ENCODE measurements at places on chromosomes 2 and 18.

DNA sequence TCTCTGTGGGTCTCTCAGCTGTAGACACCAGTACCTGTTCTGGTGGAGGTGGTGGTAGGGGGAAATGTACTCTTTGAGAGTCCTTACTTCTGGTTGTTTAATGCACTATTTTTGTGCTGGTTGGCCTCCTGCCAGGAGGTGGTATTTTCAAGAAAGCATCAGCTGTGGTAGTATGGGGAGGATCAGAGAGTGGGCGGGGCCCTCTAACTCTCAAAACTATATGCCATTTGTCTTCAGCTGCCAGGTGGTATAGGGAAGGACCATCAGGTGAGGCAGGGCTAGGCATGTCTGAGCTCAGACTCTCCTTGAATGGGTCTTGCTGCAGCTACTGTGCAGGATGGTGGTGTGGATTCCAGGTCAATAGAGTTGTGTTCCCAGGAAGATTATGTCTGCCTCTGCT, 1100.8 kb downstream of the CNTNAP5 start:
- no peak for DNase-seq

- DNase-seq = no peak
Measured at GRCh38 chr2:98454073-98454472, 9.4 kb downstream of the INPP4A start.

GRCh38 chr2:234001380-234002160, 48.9 kb upstream of the SPP2 start:
- no peak for DNase-seq

DNA sequence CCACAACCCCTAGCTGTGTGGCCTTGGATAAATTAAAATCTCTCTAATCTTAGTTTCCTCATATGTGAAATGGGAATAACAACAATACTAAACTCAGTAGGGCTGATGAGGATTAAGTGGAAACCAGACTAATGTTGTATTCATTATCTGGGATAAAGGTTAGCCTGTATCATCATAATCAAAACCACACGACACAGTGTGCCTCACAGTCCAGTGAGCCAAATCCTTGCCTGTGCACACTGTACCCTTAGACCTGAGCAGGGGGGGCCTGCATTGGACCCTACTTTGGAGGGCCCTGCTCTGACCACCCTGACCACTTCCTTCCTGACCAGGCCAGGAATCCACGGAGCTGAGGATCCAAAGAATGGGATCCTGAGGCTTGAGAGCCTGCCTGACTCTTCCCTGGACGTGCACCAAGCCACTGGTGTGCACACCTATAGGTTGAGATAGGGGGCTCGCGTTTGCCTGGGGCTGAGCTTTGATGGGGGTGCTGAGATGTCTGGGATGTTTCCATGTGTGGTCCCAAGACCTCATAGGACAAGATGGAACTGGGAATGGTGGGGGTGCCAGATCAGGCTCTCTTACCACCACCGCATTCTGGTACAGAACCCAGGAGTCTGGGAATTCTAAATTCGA, 69.7 kb downstream of the TGOLN2 start:
- no peak for DNase-seq

DNA sequence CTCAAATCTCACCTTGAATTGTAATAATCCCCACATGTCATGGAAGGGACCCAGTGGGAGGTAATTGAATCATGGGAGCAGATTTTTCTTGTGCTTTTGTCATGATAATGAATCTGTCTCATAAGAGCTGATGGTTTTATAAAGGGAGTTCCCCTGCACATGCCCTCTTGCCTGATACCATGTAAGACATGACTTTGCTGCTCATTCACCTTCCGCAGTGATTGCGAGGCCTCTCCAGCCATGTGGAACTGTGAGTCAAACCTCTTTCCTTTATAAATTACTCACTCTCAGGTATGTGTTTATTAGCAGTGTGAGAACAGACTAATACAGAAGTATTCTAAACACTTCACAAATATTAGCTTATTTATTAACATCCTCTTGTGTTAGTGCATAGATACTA, 516.7 kb downstream of the LRRTM4 start:
- no peak for DNase-seq

GRCh38 chr2:194735837-194736542, 921.0 kb upstream of the SLC39A10 start:
- no peak for DNase-seq

- no peak for DNase-seq
Measured at GRCh38 chr2:178478130-178478438, 316 bp downstream of the FKBP7 start.

DNA sequence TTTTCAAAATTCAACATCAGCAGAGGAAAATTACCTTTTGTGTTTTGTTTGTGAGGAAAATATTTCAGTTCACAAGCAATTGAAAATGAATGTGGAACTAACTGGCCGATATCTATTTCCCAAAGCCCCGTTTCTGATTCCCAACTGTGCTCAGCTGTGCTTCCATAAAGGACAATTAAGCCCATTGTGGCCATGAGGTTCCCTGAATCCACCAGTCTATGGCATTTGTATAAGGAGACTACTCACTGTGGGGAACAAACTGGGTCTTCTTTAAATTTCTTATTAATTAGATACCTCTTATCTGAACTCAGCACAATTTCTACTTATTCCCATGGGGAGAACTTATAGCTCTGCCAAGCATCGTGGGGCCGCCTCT, 31.4 kb upstream of the AGAP1 start:
- DNase-seq = no peak

- DNase-seq = no peak
Measured at GRCh38 chr2:239580199-239580527, 179.3 kb upstream of the HDAC4 start.

- DNase-seq = no peak
Measured at GRCh38 chr2:29706171-29706720, 215.1 kb downstream of the ALK start.

- no peak for DNase-seq
Measured at GRCh38 chr2:75224636-75225094, 25.3 kb upstream of the TACR1 start.

DNA sequence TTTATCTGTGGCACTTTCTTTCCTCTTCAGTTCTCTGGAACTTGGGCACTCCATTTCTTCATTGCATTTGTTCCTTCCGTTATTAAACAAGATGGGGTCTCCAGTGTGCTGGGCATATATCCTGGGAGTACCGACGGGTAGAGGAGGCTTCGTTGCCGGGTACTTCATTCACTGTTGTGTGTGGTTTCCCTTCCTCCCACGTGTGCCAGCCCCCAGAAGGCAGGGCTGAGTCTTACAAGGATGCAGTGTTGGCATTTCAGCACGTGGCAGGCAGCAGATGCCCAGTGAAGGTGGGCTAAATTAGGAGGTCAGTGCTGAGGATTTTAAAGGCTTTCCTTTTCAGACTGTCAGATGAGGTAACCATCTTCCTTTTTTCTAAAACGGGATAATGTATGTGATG, 58.6 kb downstream of the MGAT5 start:
- DNase-seq = no peak

DNA sequence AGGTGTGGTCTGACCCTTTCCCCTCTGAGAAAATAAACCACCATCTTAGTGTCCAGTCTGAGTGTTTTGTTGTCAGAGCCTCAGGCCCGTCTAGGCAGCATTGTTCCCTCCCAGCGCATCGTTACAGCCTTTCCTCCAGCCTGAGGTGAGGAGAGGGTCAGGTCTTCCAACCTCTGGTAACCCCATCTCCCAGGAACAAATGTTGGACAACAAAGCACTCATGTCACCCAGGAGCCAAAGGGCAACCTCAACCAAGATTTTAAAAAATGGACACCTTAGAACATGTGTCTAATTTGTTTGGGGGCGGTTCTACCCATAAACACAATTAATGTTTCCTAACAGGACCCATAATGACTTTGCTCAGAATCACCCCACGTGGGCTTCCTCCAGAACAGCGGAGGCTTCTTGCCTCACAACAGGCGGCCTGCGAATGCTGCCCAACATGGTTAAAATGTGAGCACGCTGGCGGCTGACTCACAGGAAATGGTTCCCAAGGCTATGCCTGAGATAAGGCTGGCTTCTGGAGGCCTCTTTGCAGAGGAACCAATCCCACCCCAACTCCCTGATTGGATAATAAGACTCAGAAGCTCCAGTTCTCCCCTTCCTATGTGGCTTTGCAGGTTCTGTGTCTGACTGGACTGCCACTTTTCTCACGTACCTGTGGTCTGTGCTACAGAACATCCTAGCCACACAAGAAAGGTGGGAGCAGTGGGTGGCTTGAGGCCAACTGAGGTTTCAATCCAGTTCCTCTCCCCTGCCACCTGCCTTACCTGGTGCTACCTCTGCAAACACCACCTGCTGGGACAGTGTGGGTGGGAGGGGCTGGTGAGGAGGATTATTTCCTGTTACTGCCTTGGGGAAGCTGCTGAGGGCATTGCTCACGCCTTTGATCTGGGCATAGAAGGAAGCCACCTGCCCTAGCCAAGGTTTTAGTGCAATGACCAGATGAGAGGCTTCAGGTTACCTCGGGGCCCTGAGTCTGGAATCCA, 108.8 kb downstream of the B3GNT2 start:
- no peak for DNase-seq

GRCh38 chr2:179861027-179861415, 391 bp downstream of the ZNF385B start:
- DNase-seq = no peak

DNA sequence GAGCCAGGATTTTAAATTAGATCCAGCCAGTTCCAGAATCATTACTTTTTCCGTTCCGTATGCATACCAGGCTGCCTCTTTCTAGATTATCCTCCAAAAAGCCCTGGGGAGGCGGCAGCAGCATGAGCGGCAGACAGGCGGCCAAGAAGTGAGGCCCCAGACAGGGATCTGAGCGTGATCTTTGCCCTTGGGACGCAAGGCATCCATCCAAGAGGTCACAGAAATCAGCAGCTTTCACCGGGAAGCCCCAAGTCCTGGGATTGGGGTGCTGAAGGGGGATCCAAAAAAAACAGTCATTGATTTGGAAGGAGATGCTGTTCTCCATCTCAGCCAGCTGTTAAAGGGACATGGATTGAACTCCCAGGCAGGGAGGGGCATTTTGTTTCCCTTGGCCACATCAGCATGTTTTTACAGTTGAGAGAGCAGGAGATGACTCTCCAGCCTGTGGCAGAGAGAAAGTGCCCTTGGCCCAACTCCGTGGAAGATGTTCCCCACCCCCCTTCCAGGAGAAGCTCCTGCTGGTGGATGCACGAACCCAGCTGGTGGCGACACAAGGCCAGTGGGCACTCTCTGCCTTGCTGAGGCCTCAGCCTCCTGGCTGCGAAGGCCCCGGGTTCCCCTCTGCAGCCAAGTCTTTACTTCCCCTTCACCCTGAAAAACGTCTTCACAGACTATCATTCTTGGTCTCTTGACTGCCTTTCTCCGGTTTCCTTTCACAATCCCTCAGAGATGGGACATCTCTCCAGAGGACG, 265.6 kb downstream of the ANAPC1 start:
- DNase-seq = no peak

DNA sequence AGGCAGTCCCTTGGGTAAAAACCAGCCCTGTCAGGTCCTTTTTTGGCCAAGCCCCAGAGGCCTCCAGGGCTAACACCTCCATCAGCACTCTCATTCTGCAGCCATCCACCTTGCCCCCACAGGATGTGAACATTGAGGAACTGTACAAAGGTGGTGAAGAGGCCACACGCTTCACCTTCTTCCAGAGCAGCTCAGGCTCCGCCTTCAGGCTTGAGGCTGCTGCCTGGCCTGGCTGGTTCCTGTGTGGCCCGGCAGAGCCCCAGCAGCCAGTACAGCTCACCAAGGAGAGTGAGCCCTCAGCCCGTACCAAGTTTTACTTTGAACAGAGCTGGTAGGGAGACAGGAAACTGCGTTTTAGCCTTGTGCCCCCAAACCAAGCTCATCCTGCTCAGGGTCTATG, 7.3 kb downstream of the IL1F10 start:
- DNase-seq = no peak

DNA sequence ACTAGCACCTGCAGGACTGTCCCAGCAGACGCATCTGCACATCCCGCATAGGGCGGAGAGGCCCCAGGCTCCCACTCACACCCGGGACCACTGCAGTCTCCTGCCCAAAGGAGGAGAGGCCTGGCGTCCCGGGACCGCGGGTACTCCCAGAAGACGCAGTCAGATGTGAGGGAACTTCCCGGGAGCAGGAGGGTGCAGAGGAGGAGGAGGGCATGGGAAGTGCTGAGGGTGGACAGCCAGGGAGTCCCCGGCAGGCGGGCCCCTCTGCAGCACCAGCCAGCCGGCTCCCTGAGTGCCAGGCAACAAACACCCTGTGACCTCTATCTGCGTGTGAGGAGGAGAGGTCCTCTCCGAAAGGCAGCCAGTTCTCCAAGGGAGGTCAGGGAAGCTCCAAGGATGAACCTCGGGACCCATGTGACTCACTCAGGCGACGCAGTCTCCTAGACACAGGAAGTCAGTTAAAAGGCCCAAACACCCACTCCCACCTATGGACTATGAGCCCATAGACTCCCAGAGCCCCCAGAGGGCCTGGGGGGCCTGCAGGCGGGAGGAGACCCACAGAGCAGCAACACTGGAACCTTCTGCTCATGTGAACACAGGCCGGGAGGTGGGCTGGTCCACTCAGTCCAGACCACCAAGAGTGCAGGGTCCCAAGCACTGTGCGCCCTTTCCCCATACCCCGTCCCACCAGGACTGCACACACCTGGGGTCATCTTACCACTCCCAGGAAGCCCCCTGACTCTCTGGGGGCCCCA, 4.2 kb downstream of the PXDN start:
- DNase-seq = no peak

- no peak for DNase-seq
Measured at GRCh38 chr2:238431-238830, 25.4 kb downstream of the SH3YL1 start.

GRCh38 chr18:26794230-26795101, 71.0 kb downstream of the AQP4 start:
- no peak for DNase-seq

- DNase-seq = peak; percentile 13
Measured at GRCh38 chr18:39453882-39454281, 1888.3 kb upstream of the CELF4 start.

DNA sequence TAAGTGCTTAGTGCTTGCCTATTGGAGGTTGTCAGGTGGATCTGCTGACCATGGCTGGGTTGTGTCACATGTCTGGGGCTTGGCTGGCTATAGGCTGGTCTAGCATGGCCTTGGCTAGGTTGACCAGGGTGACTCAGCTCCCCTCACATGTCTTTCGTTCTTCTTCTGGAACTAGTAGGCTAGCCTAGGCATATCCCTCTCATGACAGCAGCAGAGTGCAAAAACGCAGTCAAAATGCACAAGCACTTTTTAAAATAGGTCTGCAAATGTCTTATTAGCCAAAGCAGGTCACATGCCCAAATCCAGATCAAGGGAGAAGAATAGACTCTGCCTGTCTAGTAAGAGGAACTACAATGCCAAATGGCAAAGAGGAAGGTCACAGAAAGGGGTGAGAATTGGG, 179.7 kb upstream of the ACVR2A start:
- no peak for DNase-seq

DNA sequence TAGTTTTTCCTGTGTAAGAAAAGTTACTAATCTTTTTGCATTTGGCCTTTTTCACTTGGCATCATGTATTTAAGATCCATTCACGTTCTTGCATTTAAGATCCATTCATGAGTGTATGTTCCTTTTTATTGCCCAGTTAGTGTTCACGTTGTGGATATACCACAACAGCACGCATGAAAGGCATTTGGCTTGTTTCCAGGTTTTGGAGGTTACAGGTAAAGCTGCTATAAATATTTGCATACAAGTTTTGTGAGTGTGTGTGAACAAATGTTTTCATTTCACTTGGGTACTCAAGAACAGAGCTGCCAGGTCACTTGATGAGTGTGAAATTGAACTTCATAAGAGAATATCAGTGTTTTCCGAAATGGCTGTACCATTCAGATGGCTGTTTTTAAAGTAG, 121.2 kb downstream of the CCBE1 start:
- DNase-seq = no peak

- DNase-seq = no peak
Measured at GRCh38 chr18:3246635-3247239, 864 bp upstream of the MYL12A start.

- DNase-seq = no peak
Measured at GRCh38 chr2:142980246-142981068, 103.0 kb downstream of the KYNU start.

- no peak for DNase-seq
Measured at GRCh38 chr18:78643004-78643403, 336.6 kb upstream of the SALL3 start.

Data from AG04450 (cell line).